ENCODE measurements at places on chromosomes 6 and 20. TPM values are rescaled to one million over a fixed set of nuclear protein-coding genes. Genes with fewer than 3 reads are reported as not detected.

BICRAL gene
- polyA plus RNA-seq, result 11.5 TPM

CSNK2A1 gene
- polyA plus RNA-seq, result 120 TPM

PRL gene
- polyA plus RNA-seq, result not detected

PGC gene
- polyA plus RNA-seq, result not detected

TMEM244 gene
- not detected for polyA plus RNA-seq

BANF2 gene
- not detected for polyA plus RNA-seq

GRCh38 chr20:37285664-37286374, 3.6 kb upstream of the MANBAL start:
- H3K36me3 ChIP-seq, result no peaks in the 10 kb centered on the region
- H3K4me1 ChIP-seq, result no peaks in the 10 kb centered on the region
- H3K27me3 ChIP-seq, result no peaks in the 10 kb centered on the region
- H3K27ac ChIP-seq, result no peak overlapping the region

DNA sequence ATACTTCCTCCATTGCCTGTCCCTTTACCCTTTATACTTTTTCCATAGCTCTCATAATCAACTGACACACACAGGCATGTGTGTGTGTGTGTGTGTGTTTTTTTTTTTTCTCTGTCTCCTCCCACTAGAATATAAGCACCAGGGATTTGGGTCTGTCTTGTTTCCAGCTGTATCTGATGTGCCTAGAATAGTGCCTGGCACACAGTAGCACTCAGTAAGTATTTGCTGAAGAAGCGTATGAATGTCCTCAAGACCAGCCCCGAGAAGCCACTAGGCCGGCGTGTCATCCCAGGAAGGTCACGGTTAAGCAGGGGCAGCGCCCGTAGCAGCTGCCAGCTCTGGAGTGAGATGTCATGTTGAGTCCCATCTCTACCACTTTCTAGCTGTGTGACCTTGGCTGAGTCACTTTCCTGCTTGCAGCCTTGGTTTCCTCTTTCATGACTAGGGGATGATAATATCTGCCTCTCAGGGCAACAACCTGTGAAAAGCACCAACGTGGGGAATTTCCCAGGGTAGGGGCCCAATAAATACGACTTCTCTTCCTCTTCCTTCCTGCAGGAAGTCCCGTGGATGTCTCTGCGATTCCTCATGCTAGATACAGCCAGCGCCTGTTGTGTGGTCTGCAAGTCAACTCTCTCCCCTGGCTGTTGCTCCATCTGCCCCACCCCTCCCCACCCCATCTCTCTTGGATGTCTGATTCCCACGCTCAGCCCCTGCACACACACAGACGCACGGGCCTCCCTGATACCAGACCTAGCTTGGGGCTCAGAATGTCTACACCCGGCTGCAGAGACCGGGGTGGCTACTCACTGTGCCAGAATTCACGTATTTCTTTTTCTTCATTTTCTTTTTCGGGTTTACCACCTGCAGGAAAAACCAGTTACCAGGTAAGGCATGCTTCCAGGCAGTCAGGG, 58.1 kb downstream of the RAB44 start:
- H3K27ac ChIP-seq, result no peak overlapping the region
- peaks cover 2% of the 10 kb centered on the region for H3K27me3 ChIP-seq
- H3K4me1 ChIP-seq, result no peaks in the 10 kb centered on the region
- H3K36me3 ChIP-seq, result no peaks in the 10 kb centered on the region

DNA sequence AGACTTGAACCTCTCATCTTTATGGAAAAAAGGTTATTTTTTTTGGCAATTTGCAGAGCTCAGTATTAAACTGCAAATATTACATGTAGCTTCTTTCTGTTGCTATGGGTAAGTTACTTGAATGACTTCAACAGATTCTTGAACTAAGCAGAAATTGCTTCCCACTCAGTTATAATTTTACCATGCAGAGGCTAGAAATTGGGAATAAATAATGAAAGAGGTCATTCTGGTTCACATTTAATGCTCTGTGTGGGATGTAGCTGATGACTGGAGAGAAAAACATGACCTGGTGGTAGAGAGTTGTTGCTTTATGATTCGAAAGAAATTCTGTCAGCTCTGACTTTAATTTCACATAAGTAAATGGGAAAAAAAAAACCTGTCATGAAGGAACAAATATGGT, 16.8 kb upstream of the ADGB start:
- no peak for DNase-seq
- no peaks in the 10 kb centered on the region for H3K4me1 ChIP-seq
- H3K27me3 ChIP-seq, result no peaks in the 10 kb centered on the region

DNA sequence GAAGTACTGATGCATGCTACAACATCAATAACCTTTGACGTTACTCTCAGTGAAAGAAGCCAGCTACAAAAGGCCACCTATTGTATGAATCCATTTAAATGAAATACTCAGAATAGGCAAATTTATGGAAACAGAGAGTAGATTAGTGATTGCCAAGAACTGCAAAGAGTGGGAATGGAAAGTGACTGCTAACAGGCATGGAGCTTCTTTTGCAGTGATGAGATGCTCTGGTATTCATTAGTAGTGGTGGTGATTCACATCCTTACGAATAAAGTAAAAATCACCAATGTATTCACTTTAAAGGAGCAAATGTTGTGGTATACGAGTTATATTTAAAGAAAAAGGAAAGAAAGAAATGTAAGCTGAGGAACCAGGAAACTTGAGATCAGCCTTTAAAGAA, 126.8 kb upstream of the SAMD5 start:
- H3K27ac ChIP-seq, result no peak overlapping the region
- H3K36me3 ChIP-seq, result peaks cover 3% of the 10 kb centered on the region
- H3K4me1 ChIP-seq, result no peaks in the 10 kb centered on the region
- peak; percentile 75 for DNase-seq

DNA sequence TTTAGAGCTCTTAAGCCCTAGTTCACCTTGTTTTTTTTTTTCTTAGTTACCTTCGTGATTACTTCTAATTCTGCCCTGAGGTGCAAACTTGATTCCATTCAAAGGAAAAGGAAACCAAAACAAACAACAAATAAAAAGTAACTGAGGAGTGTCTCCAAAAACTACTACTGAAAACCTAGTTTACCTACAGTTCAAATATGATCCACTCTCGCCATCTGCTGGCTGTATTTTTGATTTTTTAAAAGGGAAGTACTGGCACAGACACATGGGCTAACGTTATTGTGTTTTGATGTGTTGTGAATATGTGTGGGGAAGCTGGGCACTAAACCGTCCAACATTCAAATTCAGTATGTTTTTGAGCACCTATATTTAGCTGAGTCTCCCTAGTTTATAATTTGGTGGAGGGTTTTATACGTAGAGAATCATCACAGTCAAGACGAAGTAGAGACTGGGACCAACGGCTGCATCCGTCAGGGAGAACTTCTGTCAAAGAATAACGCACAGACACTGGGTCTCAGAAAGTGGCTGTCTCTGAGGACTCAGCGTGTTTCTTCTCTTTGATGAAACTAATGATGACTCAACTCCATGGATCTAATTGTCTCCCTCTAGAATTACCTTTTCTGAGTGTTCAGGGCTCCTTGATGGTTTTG, 373.5 kb upstream of the BTBD3 start:
- H3K4me3 ChIP-seq, result no peak overlapping the region
- DNase-seq, result peak; percentile 81
- no peak overlapping the region for H3K27ac ChIP-seq
- H3K4me1 ChIP-seq, result no peaks in the 10 kb centered on the region
- no peaks in the 10 kb centered on the region for H3K27me3 ChIP-seq

DNA sequence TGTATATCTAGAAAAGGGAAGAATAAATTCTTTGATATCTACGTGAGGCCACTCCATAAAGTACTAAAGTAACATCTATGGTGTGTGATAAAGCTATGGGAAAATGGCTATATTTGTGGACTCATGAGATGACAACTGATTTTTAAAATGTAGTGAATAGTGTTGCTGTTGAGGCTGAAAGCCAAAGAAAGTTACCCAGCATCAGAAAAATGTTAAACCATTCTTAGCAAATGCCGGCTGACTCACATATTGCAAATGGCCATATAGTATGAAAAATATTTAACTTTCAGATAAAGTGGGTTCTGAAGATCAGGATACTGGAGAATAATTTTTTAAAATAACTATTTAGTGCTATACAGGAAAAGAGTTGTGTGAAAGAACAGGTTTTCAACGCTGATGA, 129.9 kb upstream of the GRIK2 start:
- H3K27ac ChIP-seq, result no peak overlapping the region
- no peak for DNase-seq
- no peaks in the 10 kb centered on the region for H3K4me1 ChIP-seq
- H3K27me3 ChIP-seq, result no peaks in the 10 kb centered on the region
- no peaks in the 10 kb centered on the region for H3K36me3 ChIP-seq
- H3K4me3 ChIP-seq, result no peak overlapping the region

DNA sequence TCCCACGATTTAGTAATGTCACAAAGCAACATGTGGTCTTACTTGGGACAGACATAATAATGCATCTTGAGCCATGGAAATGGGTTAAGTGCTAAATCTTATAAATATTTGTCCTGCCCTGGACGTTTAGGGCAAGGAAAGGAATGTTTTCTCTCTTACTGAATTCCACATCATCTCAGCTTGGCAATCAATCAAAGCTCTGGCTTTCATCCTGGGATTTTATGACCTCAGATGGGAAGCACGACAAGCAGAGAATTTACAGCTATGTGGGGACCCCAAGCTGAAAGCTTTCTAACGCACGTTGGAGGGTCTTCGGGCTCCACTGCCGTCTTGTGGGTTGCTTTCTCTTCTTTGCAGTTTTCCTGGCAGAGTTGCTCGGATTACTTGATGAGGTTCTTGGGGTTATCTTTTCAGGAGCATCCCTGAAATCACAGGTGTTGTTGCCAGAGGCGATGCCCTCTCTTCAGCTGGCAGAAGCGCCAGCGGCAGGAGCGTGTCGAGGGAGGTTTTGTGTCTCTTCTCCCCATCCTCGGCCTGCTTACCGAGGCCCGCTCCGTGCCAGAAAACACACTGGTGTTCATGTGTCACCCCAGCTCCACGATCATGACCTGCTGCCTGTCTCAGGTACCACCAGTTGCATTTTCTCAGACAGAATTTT, 73.4 kb upstream of the FRMD1 start:
- H3K4me1 ChIP-seq, result no peaks in the 10 kb centered on the region
- H3K27me3 ChIP-seq, result no peaks in the 10 kb centered on the region
- no peak overlapping the region for H3K27ac ChIP-seq
- no peak overlapping the region for H3K4me3 ChIP-seq
- no peak for DNase-seq
